HAP-1 (cell line): ENCODE measurements at places on chromosomes 16 and 17.
A peak's percentile ranks its signal among the peaks of the same experiment; 100 is the strongest.

DNA sequence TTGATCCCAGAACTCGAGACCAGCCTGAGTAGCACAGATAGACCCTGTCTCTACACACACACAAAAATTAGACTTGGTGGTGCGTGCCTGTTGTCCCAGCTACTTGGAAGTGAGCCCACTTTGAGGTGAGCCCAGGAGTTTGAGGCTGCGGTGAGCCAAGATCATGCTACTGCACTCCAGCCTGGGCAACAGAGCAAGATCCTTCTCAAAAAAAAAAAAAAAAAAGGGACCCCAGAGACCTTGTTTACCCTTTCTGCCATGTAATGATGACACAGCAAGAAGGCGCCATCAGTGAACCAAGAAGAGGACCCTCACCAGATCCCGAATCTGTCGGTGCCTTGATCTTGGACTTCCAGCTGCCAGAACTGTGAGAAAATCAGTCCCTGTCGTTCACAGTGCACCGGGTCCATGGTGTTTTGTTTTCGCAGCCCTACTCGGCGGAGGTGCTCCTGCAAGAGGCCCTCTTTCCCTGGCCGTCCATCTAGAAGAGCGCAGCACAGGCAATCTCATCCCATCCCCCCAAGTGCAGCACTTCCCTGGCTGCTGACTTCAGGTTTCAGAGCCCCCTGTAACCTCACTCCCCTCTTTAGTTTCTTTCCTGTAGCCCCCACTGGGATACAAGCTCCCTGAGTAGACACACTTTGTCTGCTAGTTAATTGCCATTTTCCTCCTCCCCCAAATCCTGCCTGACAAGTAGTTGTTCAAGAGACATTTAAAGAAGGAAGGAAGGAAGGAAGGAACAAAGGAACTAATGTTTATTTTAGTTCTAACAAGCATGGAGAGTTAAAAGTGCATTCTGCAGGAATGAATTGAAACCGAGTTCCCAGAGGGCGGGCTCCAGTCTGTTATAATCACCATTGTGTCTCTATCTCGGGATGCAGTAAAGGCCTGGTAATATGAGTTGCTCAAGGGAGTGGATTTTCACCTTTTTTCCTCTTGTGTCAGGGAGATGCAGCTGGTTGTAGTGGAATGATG lies 115.3 kb downstream of the SNX29 start:
- peak; percentile 32 for DNase-seq

- DNase-seq = no peak
These were observed 10.1 kb downstream of the SNX29 start for GRCh38 chr16:11986521-11987057.

DNA sequence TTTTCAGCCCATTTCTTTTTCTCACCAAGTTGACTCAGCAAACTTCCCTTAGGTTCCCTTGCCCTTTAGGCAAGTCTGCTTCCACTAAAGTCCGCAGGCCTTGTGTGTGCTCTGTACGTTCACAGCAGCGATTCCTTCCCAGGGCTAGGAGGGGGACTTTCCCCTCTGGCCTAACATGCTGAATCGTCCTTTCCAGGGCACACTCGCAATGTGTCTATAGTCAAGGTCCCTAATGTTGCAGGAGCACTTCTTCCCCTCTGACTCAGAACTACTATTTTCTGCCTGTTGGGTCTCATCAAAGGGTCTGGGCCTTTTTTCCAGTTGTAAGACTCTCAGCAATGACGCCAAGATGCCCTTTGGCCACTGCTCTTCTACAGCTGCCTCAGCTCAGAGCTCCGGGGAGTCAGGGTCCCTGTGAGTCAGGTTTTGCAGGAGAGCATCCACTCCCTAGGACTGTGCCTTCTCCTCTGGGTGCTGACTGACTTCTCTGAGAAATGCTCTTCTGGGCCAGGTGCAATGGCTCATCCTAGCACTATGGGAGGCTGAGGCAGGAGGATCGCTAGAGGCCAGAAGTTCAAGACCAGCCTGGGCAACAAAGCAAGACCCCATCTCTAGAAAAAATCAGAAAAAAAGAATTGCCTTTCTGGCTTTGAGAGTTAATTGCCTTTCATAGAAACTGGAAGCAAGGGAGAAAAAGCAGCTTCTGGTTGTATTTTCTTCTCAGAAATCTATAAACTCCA lies 64.4 kb upstream of the TBX2 start:
- no peak for DNase-seq

DNA sequence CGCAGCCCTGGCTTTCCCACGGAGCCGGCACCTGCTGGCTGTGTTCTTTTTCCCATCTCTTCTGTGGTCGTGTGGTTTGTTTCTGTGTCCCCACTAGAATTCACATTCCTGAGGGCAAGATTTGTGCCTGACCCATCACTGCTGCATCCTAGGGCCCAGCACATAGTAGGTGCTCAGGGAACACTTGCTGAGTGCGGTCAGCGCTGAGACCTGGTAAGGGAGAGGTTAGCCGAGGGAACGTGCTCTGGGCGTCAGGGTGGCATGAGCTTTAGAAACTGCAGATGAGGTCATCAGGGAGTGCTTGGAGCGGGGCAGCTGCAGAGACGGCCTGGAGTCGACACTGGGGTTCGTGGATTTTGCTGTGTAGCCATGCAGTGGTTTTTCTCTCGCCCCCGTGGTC lies 5.9 kb downstream of the DEF8 start:
- DNase-seq = no peak

- DNase-seq = no peak
These were observed 407.7 kb upstream of the EEF2KMT start for GRCh38 chr16:5505091-5505887.

DNA sequence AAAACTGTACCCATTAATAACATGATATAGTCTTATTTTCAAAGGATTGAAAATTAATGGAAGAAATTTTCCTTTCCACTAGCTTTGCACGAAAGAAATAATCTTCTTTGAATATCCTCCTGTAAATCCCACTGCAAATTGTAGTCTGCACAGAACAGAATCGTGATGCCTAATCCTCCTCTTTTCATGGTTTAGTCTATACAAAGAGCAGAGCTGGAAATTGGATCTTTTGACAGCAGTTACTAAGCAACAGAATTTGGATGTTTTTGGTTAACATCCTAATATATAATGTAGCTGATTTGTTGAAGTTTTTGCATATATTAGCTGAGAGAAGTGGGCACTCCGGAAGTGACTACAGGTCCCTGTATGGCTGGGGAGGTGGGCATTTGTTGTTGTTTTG lies 98.6 kb downstream of the WNT3 start:
- peak; percentile 97 for DNase-seq

- no peak for DNase-seq
These were observed 24.8 kb downstream of the MAPT start for GRCh38 chr17:45919136-45919535.

- peak; percentile 74 for DNase-seq
These were observed at the start of gene ARL4D for GRCh38 chr17:43398724-43399595. ARL4D (plus strand) TSS chr17:43398993; CDS start chr17:43399733, 740 bp downstream.

DNA sequence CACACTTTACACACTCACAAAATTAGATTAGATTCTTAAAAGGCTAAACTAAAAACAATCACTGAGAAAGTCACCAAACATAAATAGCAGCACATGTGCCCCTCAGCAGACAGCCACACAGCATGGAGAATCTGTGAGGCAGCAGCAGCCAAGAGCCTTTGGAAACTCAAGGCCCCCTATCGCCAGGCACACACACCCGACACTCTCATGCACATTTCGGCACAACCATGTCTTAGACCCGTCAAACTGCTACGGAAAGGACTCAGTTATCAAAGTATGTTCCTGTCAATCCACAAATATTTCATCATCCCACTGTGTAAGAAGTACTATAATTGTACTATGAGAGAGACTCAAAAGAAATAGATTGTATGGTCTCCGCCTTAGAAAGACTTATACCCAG lies 20.9 kb downstream of the UBE2O start:
- DNase-seq = no peak

- no peak for DNase-seq
These were observed 61.4 kb upstream of the TMC5 start for GRCh38 chr16:19356024-19356952.

GRCh38 chr17:79803421-79803996 lies 6.6 kb upstream of the CBX8 start:
- DNase-seq = no peak

DNA sequence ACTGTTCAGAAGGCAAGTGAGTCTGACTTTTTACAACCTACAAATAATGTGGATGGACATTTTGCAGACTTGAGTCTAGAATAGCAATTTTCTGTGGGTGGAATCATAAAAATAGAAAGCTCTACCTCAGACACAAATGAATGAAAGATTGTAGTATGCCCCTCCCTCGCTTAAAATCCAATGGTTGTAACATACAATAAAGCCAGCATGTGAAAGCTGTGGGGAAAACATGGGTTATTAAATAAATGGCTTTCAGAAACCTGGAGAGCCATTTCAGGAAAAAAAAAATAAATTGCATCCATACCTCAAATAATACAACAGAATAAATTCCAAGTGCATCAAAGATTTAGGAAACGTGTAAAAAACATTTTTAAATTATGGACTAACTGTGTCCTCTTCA lies 123.1 kb upstream of the MON1B start:
- DNase-seq = no peak
